ENCODE measurements at places on chromosomes 7 and 10. TPM values are rescaled to one million over a fixed set of nuclear protein-coding genes. Genes with fewer than 3 reads are reported as not detected.

DNA sequence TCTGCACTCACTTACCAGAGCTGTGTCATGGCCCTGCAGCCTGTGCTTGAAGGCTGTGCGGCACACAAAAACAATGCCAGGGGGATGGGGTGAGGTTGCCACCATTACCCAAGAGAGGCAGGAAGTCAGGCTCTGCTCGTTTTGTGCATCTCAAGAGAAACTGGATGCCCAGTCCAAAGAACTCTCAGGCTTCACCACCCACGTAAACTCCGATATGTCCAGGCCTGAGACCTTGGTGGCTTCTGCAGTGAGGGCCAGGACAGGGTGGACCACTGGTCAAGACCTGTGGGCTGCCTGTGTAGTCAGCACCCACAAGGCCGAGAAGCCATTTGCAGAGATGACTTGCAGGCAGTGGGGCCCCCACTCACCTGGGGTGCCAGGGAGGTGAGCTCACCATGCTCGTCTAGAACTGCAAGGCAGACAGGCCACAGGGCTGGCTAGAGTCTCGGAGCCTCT is 54.7 kb upstream of the EBF3 start:
- DNase-seq, result no peak

- DNase-seq, result no peak
Measured at GRCh38 chr10:128932071-128932820, 534.8 kb upstream of the MGMT start.

DNA sequence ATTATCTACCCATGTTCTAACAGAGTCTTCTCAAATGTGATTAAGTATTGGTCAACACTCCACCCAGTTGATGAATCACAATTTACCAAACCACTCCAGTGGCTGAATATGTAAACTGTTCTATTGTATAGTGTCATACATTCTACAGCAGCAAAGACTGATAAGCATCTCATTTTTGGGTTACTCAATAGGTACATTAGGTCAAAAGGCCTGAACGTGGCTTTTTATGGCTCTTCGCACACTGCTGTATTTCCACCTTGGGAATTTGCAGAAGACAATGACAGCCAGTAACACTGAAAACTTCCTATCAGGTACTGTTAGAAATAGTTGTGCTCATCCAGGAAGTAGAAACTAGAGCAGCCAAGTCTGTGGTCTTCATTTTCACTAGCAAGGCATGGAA is 166.9 kb downstream of the GLI3 start:
- no peak for DNase-seq

Gene CPA4
- total RNA-seq, result not detected

Gene ZNF518A
- 39.6 TPM for total RNA-seq
